ENCODE measurements at places on chromosomes 1 and 21. TPM values are rescaled to one million over a fixed set of nuclear protein-coding genes. Genes with fewer than 3 reads are reported as not detected.

DNA sequence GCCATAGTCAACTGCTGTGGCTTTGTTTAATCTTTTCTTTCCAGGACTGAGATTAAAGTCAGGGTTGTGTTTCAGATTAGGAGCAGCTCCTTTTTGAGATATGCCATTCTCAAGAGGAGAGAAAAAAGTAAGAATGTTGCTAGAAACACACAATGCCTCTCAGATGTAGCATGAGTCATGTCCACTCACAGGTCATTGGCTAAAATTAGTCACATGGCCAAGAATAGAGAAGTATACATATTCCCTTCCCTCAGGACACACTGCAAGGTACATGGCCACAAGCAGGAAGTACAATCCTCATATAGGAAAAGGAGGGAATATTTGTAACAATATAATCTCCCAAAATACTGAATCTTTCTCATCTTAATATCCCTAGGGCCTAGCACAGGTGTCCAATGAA, 141.9 kb upstream of the PTBP2 start:
- no peak for DNase-seq

The PGLYRP3 gene
- not detected for total RNA-seq

DNA sequence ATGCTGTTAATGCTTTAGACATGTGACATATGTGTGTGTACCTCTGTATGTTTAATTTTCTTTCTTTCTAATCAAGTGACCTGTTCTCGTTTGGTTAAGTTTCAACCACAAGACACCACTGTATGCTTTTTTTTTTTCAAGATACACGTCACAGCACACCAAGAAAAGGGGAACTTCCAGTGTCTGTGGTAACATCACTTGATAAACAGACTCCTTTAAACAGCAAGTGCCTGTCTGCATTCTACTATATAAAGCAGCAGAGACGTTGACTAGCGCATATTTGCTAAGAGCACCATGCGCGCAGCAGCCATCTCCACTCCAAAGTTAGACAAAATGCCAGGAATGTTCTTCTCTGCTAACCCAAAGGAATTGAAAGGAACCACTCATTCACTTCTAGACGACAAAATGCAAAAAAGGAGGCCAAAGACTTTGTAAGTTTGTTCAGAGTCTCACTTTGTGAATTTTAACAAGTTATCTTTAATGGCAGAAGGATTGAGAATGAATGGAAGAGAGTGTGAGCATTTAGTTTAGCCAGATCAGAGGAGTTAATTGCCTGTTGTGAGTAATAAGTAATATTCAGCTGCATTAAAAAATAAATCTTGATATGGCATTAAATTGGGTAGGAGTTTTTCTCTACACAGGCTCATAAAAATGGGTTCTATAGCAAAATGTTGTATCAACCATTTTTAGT, at the start of gene RGS1:
Gene RGS1 (plus strand): TSS at position 275 of the 691 bp plus-strand sequence. CDS start 20 bp downstream, at position 295.
- no peak for DNase-seq

DNA sequence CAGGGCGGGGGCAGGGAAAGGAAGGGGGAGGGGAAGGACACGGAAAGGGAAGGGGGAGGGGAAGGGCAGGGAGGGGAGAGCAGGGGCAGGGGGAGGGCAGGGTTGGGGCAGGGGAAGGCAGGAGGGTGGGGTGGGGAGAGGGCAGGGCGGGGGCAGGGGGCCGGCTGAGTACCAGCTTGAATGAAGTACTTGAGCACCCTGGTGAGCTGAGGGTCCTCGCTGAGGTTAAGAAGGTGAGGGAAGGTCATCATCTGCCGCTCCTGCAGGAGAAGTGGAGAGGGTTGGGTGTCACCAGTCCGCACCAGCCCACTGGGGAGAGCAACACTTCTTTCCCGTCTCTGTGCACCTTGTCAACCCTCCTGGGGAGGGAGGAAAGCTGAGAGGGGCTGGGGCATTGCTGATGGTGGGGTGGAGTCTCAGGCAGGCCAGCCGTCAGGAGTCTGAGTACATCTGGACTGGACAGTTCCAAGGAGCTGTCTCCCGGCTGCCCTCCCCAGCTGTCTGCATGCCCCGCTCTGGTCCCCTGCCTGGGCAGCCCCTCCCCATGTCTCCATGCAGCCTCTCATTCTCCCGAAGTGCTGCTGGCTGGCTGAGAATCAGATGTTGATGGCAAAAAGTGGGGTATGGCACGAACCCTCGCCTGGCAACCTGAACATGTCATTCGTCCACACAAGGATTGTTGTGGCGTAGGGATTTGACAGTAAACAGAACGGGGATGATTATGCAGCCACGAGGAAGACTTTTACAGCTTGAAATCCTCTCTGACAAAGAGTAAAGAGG, 70.0 kb downstream of the SCCPDH start:
- no peak for DNase-seq

The CORT gene
- 0.26 TPM for total RNA-seq

The TNFSF4 gene
- 2.6 TPM for total RNA-seq

- no peak for DNase-seq
Measured at GRCh38 chr1:67766141-67766978, 66.9 kb downstream of the GNG12 start.

Data from urinary bladder (tissue), 4 donors.